ENCODE measurements at places on chromosomes 3 and 15.

DNA sequence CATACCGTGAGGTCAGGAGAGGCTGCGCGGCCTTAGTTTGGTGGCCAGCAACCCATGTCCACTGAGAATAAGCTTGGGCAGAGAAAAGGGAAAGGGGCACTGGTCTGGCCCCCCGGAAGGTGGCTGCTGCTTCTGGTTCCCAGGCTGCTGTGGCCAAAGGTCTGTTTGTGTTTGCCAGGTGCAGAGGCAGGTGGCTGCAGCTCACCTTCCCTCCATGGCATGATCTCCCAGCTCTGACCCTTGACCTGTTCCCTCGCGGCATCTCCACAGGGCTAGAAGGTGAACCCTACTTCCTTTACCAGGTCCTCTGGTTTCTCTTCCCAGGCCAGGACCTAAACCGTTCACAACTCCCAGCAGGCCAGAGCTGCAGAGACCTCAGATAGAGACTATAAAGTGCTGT is 13.8 kb downstream of the VPS18 start:
- no peak for DNase-seq

DNA sequence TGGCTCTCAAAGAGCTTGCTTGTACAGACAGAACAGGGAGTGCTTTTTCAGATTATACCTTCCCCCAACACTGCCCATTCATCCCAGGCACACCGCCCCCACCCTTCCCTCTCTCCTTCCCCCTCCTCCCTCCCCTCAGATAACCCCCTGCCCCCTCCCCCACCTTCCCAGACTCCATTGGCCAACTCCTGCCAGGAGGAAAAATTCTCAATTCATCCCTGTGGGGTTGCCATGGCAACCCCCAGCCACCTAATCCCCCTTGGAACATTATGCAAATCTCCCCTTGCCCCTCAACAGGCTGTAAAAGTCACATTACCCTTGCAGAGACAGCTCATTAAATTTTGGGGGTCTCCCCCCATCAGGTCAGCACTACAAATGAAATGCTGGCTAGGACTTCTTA is 14.3 kb downstream of the TLE3 start:
- DNase-seq, result no peak

DNA sequence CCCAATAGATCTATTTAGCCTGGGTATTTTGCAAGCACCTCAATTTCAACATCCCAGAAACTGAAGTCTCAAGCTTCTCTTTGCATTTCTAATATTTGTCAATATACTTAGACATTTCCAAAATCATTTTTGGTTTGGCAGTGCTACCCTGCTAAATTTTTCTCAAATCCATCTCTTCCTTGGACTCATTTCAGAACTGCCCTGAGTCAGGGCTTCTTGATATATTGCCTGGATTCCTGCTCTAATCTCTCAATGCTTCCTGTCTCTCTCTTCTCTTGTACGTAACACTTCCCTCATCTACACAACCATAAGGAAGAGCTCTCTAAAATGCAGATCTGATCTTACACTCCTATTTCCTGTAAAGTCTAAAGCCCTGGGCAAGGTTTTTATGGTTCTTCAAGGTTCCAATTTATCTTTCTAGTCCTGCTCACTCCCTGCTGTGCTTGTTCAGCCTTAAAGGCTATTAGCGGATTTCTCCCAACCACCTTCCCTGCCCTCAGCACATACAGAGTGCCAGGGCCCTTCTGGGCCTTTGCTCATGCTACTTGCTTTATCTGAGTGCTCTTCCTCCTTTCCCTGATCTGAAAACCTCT is 53.0 kb upstream of the MME start:
- no peak for DNase-seq

- no peak for DNase-seq
Observed at GRCh38 chr15:37893309-37893708, 41.1 kb upstream of the TMCO5A start.

DNA sequence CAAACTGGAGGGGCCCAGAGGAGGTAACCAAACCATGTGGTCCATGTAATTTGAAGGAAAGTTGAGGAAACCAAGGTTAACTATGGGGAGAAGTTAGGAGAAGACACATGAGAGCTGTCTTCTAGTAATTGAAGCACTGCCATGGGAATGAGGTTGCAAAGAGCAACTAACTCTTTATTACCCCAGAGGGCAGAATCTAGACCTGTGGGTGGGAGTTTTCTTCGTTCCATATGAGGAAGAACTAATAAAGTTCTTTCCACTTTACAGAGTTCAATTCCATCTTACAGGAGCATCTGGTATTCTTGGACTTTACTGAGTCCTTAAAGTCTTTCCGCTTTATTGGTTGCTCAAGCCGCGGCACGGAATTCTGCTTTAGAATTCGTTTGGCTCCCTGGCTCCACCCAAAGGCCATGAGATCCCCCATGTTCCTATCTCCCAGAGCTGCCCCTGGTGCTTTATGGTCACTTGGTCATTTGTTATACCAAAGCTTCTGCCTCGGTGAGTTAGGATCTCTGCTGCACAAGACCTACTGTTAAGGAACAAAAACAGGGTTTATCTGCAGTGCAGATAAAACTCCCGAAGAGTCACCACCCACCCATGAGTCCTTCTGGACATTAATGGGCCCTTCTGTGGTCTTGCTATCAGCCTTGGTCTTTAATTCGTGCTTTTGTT is 89.5 kb upstream of the UMPS start:
- DNase-seq, result no peak

DNA sequence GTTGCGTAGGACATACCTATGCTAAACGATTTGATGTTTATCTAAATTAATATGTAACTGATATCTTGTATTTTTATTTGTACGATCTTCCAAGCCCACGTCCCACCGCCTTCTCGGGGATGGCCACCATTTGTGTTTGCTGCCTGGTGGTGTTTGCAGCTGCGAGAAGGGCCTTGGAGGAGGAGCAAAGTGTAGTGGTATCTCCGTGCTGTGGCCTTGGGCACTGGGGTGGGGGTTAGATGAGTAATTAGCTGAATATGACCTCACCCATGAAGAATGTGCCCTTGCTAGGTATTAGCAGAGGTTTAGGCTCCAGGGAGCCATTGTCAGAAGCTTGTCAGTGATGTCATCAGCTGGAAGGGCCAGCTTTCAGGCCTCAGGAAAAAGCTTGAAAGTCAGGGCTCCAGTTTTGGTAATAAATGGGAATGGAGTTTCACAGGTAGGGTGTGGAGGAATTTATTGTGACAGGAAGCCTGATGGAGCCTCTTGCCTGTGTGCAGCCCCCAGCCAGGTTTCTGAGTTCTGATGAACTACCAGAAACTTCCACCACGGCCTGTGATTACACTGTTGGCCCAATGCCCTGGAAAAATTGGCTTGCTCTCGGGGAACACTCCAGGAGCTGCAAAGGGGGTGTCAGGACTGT is 41.0 kb downstream of the FLNB start:
- no peak for DNase-seq

DNA sequence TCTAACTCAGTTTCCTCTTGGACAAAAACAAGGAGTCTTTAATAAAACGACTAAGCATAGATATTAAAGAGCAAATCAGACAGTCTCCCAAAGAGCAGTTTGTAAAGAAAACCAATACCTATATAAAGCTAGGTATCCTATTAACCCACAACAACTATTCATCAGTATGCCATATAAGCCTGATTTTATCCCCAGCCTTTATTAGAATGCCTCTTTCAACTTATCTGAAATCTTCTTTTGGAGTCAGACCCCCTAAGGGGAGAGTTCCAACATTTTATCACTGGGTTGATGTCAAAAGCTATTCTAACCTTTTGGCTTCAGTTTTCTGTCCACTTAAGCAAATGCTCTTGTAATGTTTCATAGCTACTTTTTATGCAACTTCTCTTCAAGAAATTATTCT is 17.8 kb downstream of the MAP2K5 start:
- DNase-seq, result no peak

DNA sequence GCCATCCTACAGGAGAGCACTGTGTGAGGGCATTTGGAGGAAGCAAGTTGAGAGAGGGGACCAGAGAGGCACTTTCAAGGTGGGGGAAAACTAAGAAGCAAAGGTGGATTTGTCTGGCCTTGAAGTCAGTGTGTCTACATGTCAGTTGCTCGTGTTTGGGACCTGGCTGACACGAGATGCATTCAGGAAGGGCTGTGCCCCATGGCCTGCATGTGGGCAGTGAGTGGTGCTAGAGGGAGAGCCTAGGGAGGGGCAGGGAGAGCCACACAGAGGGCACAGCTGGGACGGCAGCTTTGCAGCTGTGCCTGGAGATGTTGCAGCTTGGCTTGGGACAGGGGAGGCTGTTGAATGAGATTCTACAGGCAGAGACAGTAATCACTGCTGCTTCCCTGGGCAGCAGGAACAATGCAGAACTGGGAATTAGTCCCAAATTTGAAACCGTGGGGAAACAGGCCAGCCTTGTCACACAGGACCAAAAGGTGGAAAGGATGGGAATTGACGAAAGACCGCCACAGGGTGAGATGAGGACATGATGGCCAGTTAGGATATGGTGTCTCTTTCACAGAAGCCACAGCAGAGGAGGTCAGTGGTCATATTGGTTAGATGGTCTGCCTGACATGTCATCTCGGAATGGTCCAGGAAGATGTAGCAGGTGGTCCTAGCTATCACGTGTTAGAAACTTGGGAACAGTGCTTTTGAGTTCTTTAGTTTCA is 10.0 kb downstream of the SEC61A1 start:
- DNase-seq, result no peak

GRCh38 chr3:52600258-52600657 is 63.9 kb downstream of the UQCC5 start:
- DNase-seq, result no peak

DNA sequence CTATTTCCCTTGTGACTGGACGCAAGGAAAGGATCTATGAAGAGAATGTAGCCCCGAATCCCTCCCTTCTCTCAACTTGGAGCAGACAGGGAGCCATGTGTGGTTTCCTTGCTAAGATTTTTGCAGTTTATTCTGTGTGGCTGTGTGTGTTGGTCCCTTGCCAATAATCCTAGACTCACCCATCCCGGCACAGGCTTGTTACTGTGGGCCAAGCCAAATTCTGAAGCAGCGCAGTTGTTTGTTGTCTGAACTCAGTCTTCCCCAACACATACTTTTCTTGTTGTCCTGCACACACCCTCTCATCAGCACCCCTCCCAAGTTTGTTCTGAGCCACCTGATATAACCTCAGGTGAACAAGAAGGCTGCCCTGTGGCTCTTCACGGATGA is 193.3 kb upstream of the CTDSPL start:
- DNase-seq, result no peak

DNA sequence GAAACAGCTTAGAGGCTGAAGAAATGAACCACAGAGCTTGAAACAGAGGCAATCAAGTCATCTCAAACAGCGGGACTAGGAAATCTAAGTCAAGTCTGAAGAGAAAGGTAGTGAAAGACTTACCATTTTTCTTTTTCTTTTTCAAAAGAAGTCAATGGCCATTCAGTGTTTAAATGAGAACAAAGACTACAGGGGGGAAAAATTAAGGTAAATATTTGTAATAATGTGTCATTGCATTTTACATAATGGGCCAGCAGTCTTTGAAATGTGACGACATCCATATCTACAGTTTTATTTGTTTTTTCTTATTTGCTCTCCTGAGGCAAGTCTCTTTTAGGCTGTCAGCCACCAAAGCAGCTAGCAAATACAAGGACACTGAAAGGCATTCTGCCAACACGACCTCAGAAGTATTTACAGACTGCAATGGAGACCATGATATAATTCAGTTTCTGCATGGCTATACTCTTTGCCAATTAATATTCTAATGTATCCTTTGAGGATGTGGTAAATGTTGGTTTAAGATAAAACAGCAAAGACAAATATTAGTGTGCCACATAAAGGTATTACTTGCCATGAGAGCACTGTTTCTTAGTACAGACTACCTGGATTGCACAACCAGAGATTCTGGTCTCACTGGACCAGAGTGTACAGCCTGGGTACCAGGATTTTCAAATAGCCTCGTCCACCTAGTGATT is 307.0 kb upstream of the THBS1 start:
- DNase-seq, result no peak

DNA sequence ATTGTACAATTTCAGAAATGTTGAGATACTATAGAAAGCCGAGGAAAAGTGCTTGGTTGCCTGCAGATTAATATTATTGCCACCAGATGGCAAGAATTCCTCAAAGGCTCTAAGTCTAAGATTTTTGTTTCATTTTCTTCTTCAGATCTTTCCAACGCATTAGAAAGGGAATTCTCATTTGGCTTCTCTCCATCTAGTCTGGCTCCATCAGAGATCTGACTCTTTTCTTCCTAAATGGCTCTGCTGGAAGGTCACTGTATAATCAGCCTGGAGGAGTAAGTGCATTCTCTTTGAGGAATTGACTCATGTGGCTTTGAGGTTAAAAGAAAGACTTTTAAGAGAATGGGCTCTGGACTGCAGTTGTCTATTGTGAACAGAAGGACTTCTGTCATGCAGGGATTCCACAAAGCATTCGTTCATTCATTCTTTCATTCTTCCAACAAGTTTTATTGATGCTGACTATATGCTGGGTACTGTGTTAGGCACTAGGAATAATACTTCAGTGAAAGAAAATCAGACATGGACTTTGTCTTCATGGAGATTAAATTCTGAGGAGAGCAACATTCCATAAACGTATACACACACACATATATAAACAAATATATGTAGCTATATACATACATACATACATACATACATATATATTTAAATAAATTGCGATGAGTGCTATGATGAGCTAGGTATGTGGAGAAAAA is 55.3 kb downstream of the SLC28A2 start:
- no peak for DNase-seq

DNA sequence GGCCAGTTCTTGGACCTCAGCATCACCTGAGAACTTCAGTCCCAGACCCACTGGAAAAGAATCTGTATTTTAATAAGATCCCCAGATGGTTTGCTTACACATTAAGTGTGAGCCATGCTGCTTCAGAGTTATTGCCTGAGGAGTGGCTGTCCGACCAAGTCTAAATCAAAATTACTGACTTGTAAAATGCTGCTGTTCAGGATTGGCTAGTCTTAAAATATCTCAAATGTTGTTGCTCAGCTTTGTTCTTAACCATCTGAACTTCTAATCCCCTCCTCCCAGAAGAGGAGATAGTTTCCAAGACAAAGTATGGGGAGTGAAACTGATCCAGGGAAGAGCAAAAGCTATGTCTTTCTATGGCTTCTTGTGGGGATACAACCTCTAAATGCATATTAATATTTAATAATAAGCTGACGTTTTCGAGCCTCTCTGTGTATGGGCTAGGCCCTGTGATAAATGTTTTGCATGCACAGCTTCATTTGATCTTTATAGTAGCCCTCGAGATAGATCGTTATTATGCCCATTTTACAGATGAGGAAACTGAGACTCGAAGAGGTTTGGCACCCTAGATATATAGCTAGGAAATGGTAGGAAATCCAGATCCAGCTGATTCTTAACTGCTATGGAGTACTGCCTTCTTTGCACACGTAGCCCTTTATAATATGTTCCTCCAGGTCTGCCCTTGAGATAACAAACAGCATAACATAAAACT is 52.2 kb downstream of the DNASE1L3 start:
- DNase-seq, result no peak
